ENCODE measurements at places on chromosomes 1 and 21. TPM values are rescaled to one million over a fixed set of nuclear protein-coding genes. Genes with fewer than 3 reads are reported as not detected.

GRCh38 chr1:160863774-160864131 lies 1.1 kb upstream of the CD244 start:
- ATAC-seq, result no peak

- ATAC-seq, result peak; percentile 78
Measured at GRCh38 chr1:58576727-58577653, at the start of gene TACSTD2. Gene TACSTD2, minus strand, starts transcription at chr1:58577252. Its CDS starts 96 bp downstream, at chr1:58577156.

DNA sequence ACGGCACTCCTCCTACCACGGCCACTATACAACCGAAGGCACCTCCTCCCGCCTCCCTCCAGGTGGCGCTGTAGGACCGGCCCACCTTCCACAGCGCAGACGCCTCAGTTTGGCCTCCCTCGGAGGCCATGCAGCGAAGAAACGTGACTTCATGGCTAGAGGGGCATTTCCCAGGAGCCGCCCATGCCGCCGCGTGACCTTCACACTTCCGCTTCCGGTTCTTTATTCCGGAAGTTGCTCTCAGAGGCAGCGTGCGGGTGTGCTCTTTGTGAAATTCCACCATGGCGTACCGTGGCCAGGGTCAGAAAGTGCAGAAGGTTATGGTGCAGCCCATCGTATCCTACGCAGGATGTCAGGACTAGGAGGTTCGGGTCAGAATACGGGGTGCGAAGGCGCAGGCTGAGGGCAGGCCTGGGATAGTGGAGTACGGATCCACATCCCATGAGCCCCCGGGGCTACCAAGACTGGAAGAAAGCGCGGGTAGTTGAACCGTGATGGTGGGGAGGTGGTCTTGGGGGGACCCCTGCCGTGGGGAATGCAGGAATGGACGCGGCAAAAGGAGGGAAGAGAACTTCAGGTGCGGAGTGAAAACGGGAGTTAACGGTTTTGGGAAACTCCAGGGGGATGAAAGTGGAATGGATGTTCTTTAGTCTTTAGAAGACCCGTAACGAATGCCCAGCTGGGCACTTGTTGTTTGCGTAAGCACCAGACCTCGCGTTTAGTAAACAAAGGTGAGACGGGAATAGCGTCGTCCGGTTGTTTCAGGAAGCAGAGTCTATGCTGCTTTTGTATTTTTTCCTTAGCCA lies at the start of gene SNRPE:
TSS of gene SNRPE (plus strand) at position 221 of the 806 bp plus-strand sequence. CDS start at position 282, 61 bp downstream.
- peak; percentile 97 for ATAC-seq

Gene SEC22B
- total RNA-seq, result 8.9 TPM

Gene FCRL1
- 1.2 TPM for total RNA-seq

GRCh38 chr1:53393325-53393792 lies 65.5 kb upstream of the LRP8 start:
- peak; percentile 84 for ATAC-seq

DNA sequence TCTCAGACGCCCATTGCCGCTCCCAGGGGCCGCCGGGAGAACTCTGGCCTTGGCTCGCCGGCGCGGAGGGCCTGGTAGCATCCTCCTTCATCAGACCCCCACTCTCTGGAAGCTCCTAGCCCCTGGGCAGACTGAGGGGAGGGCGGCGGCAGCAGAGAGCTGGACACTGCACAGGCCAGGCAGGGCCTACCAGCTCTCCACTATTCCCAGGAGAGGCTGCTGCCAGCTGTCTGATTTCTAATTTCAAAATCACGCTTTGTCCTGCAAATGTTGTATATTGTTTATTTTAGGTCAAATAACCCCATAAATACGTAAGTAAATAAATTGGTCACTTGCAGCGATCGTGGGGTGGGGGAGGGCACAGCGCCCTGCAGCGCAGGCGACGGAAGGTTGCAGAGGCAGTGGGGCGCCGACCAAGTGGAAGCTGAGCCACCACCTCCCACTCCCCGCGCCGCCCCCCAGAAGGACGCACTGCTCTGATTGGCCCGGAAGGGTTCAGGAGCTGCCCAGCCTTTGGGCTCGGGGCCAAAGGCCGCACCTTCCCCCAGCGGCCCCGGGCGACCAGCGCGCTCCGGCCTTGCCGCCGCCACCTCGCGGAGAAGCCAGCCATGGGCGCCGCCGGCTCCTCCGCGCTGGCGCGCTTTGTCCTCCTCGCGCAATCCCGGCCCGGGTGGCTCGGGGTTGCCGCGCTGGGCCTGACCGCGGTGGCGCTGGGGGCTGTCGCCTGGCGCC lies at the start of gene MTARC1:
TSS of gene MTARC1 (plus strand) at position 577 of the 732 bp plus-strand sequence. CDS start at position 609, 32 bp downstream.
- peak; percentile 85 for ATAC-seq

Gene URB1
- 14.8 TPM for total RNA-seq

GRCh38 chr1:244350027-244350426 lies 101.7 kb downstream of the ADSS2 start:
- peak; percentile 25 for ATAC-seq

DNA sequence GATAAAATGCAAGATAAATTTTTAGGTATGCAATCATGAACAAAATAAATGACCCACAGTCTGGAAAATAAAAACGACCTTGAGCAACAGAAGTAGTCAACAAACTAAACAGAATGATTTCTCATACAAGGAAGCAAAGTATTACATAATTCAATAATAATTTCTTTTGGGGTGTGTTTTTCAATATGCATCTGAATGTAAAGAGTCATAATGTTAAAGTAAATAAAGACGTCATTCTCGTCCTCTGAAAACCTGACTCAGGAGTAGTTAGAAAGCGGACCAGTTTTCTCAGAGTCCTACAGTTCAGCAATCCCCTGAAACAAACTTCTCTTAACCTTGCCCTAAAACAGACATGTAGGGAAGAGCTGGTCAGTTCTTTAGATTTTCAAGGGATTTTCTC lies 18.6 kb downstream of the CDC42BPA start:
- ATAC-seq, result peak; percentile 94

Gene RGS2
- 10.8 TPM for total RNA-seq

DNA sequence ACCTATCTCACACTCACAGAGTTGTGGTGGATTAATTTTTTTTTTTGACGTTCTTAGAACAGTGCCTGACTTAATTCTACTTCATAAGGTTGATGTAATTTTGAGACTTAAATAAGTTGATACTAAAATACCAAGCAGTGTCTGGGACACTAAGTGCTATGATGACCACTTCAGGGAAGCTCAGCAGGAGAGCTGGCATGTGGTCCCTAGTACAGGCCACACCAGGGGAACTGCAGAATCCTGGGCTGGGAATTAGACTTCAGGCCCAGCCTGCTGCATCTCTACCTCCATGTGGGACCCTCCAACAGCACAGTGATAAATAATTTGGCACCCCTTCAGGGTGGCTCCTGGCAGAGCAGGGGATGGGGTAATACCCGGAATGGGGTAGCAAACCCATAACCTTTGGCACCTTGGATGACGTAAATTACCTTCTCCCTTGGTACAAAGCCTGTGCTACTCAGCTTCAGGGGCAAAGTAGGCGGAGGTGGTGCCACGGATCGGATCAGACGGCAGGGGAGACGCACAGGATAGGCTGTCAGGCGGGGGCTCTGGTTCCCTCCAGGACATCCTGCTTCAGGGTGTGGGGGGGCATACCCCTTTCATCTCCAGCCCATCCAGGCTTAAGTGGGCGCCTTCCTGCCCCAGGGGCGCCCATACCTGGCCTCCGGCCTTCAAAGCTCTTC lies 4.8 kb downstream of the MFSD2A start:
- peak; percentile 3 for ATAC-seq

Gene OR10Z1
- total RNA-seq, result not detected

DNA sequence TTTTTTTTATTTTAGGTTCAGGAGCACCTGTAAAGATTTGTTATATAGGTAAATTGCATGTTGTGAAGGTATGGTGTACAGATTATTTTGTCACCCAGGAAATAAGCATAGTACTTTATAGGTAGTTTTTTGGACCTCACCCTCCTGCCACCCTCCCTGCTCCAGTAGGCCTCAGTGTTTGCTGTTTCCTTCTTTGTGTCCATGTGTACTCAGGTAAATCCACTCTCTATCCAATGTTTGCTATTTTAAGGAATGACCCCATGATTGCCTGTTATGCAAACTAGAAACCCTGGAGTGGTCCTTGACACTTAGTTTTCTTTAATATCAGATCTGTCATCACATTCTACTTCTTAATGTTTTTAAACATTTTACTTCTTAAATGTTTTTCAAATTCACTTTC lies 33.9 kb downstream of the LHX9 start:
- no peak for ATAC-seq

Gene LMOD1
- total RNA-seq, result 4.1 TPM

GRCh38 chr21:40687625-40688024 lies 159.3 kb downstream of the DSCAM start:
- no peak for ATAC-seq

Gene FCRL5
- total RNA-seq, result 0.72 TPM

DNA sequence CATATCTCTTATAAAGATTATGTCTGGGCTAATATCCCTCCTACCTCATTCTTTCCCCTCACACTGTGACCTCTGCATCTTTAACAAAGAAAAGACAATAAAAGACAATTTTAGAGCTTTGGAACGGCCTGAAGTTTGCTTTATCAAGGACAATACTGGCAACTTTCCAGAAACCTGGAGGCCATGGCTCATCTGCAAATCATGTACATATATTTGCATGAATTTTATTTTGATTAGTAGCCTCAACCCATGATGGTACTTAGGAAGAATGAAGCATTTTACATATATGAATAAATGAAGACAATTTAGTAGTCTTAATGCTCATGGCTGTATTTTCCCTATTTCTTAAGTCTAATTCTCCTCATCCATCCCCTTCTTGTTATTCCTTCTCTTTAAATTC lies 612.2 kb upstream of the CXADR start:
- no peak for ATAC-seq

- ATAC-seq, result no peak
Measured at GRCh38 chr1:23638786-23639241, 52.8 kb upstream of the RPL11 start.

- no peak for ATAC-seq
Measured at GRCh38 chr1:13952985-13953384, 253.0 kb downstream of the PRDM2 start.

Gene TOMM20
- 102 TPM for total RNA-seq

Gene MAGI3
- 16.5 TPM for total RNA-seq

DNA sequence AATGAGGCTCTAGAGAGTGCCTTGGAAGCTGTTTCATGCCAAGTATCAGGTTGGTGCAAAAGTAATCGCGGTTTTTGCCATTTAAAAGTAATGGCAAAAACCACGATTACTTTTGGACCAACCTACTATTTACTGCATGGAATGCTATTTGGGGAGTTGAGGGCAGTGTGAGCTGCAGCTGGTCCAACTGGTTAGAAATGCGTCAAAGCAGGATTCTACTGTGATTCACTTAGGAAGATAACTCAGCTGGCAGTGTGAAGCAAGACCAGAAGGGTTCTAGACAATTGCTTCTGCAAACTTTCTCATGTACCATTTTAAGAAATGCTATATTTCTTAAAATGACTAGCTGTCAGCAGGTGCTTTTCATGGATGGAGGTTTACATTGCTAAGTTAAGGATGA lies 21.2 kb upstream of the PLA2G2C start:
- peak; percentile 59 for ATAC-seq

DNA sequence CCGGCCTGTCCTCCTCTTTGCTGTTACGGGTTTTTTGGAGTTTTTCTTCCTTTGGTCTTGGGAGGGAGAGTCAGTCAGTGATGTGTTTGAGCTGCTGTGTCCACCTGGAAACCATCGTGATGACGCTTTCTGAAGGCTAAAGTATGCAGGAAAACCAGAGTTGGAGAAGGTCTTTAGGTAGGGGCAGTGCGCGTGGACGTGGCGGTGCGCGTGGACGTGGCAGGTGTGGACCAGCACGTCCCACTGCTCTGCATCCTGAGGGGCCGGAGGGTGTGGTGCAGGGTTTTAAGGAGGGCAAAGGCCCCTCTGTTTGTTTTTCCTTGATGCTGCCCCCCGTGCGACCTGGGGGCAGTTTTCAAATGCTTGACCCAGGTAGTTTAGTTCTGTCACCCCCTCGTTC lies 29.9 kb downstream of the PRKCZ start:
- ATAC-seq, result no peak

DNA sequence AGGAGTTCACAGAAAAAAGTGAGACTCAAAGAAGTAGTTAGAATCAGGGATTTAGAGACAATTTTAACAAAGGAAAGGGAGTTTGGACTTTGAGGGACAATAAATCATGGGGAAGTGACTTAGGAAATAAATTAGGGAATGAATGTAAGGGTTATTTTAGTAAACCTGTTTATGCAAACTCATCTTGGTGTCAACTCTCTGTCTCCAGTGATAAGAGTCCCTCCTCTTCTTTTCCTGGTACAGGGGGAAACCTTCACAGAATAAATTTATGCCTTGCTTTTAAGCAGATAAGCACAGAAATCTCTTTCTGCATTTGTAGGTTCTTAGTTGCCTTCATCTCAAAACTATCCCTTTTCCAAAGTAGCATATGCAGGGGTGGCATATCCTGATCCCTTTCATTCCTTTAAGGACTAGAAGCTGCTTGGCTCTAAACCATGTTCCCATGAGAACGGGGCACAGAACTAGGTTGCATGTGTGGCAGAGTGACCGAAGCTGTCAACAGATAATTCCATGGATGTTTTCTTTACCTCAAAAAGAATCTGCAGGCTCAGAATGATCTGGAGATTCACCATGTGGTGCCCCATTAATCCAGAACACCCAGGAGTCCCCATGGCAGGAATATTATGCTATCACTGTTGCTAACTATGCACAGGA lies 155.4 kb downstream of the ZNF648 start:
- no peak for ATAC-seq

DNA sequence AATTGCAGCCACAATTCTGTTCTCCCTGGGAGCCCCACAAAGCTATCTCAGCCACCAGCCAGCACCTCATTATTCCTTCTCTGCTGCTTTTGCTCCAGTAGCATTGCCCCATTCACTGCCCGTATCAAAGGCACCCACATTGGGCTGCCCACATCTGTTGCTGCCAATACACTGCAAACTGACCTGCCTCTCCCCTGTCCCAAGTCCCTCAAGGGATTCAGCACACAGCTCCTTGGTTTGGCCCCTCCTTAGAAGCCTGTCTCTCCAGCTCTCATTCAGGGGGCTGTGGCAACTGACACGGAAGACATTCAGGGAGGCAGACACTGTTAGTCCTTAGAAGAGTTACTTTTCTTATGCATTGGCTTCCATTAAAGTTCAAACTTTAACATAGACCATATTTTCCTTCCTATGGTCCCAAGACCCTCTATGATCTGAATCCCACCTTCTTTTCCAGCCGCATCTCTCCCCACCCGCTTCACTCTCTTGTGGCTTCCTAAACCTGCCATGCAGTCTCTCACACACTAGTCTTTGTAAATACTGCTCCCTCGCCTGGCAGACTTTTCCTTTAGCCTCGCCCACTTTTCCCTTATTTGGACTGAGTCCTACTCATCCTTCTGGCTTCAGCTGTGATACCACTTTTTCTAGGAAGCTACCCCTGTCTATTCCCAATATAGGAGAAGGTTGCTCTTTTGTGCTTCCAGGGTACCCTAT lies 19.3 kb upstream of the KLHDC8A start:
- peak; percentile 54 for ATAC-seq

GRCh38 chr1:173038875-173039554 lies 11.7 kb downstream of the TNFSF18 start:
- ATAC-seq, result no peak

- peak; percentile 76 for ATAC-seq
Measured at GRCh38 chr1:59455206-59455605, 158.3 kb downstream of the FGGY start.

Gene MYOM3
- total RNA-seq, result 0.88 TPM

Gene ZBTB48
- 14.5 TPM for total RNA-seq

- ATAC-seq, result peak; percentile 78
Measured at GRCh38 chr1:28449904-28450303, 55.9 kb upstream of the RCC1 start.

Measured in esophagus mucosa (tissue), 1 donor.